ENCODE measurements at places on chromosomes 16 and 17.

- DNase-seq, result peak; percentile 55
These were observed at the start of gene HOXB13 for GRCh38 chr17:48728232-48729231. Gene HOXB13, minus strand, starts transcription at chr17:48728750. Its CDS starts 157 bp downstream, at chr17:48728593.

GRCh38 chr17:78496311-78496710 is 80.9 kb downstream of the DNAH17 start:
- no peak for DNase-seq

GRCh38 chr16:78524066-78524595 is 424.7 kb downstream of the WWOX start:
- DNase-seq, result no peak

- DNase-seq, result no peak
These were observed 16.0 kb downstream of the CAPN15 start for GRCh38 chr16:543301-544164.

DNA sequence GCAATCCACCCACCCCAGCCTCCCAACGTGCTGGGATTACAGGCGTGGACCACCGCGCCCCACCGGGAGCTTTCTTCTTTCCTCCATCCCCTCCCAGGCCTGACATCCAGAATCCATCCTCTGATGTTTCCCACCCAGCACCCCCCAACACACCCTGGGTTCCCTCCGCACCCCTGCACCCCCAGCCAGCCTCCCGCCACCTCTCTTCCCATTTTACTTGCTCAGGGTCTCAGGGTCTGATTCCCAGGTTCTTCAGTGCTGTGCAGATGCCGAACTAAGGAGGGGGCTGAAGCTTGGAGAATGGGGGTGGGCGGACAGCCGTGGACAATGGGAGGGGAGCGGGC is 225 bp downstream of the ASGR1 start:
- no peak for DNase-seq

DNA sequence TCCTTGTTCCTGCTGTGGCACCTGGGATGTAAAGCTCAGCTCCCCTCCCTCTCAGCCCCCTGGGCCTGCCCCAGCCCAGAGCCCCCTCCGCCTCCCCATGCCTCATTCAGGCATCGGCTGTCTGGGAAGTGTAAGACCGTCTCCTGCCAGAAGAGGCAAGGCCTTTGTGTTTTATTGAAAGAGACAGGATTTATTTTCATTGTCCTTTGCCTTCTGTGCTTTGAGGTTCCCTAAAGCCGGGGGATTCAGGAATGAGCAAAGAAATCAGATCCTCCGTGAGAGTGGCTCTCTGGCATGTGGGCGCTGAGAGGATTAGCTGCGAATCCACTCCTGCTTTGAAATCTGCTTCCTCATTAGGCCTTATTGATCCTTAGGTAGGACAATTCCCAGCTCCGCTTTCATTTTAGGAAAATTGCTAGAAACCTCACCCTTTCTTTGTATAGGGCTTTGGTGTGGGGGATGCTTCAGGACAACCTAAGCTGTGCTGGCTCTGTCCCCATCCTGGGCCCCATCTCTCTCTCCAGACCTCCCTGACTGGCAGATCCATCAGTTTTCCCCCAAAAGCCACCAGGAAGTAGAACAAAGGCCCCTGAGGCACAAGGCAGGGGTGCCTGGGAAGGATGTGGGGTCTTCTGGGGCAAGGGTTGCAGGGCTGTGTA is 211.5 kb upstream of the TNRC6C start:
- no peak for DNase-seq

All from right kidney (tissue), 9 donors.